ENCODE measurements at places on chromosomes 7 and 10.

DNA sequence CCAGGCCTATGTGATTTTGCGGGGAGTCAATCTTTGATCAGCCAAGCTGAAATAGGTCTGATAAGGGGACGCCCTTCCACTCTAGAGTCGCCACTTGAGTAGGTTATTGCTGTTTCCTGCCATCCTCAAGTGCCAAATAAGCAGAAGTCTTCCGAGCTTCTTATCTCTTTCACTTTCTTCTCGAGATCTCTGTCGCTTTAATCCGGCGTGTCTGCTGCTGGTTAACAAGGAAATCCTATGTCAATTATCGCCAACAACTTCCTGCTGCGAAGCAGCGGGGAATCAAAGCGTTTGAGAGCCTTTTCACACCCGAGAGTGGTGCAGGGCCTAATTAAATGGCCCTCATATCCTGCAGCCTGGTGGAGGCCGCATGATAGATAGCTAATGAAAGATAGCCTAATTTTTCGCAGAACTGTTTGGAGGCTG lies 215.9 kb downstream of the RAB11FIP2 start:
- peak; percentile 9 for DNase-seq

DNA sequence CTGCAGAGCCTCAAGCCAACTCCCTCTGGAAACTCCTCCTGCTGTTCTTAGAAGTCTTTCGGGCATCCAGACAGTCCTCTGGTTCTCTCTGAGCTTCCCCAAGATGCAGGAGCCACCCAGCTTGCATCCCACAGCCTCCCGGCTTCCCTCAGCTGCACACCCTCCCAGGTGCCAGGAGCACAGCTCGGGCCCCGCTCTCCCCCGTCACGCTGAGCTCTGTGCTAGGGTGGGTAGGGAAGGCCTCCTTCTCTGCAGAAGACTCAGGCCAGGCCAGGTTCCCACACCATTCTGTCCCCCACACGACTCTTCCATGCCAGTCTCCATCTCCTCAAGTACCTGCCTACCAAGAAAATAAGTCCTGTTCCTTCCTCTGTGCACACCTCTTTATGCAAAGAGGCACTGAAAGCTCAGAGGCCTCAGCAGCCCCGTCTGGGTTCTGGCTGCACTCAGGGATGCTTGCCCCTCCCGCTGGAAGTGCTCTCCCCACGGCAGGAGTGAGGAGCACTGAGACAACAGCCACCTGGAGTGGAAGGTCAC lies 537.1 kb downstream of the PTPRN2 start:
- DNase-seq = no peak

DNA sequence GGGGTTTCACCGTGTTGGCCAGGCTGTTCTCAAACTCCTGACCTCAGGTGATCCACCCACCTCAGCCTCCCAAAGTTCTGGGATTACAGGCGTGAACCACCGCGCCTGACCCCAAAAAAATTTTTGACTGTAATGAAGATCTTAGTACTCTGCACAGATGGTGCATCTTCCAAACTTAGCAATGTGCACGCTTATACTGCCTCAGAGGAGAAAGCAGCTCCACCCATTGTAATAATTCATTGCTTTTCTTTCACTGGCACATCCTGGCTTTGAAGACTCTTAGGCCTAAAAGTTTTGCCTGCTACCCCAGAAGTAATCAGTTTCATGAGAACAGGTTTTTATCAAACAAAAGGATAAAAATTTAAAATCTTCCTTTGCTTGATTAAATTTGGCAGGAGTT lies 52.1 kb upstream of the OIT3 start:
- DNase-seq = no peak

DNA sequence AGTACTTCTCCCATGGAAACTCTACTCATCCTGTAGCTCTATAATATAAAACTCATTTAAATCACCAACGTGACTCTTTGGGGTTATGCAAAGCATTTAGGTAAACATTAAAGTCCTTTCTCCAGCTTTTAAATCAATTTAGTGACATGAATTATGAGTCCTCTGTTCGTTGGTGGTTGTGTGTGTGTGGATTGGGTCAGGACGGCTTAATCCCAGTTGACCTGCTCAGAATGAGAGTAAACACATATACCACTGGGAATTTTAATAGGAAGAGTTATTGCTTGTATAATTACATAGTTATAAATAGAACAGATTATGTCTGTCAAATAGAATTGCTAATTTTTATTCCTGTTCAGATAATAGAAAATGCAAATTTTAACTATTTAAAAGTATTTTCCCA lies 30.7 kb upstream of the ADCY1 start:
- DNase-seq = no peak

DNA sequence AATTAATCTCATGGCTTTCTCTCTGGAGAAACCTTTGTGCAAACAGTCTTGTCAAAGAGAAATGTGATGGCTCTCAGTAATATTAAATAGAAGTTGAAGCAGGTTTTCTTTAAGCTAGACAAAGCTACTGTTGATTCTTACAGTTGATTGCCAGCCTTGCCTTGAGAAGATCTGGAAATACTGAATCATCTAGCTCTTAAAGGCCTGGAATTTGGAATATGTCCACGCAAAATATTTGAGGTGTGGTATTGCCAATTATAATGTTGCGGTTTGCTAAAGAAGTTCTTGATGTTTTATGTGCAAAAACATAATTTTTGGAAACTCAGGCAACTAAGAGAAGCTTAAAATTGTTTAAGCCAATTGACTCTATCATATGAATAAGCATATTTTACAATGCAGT lies 371.9 kb downstream of the PHF14 start:
- no peak for DNase-seq

GRCh38 chr10:47457826-47458225 lies 26.1 kb downstream of the ANXA8 start:
- DNase-seq = no peak

- no peak for DNase-seq
These were observed 262.0 kb downstream of the ADRA2A start for GRCh38 chr10:111338805-111339204.

DNA sequence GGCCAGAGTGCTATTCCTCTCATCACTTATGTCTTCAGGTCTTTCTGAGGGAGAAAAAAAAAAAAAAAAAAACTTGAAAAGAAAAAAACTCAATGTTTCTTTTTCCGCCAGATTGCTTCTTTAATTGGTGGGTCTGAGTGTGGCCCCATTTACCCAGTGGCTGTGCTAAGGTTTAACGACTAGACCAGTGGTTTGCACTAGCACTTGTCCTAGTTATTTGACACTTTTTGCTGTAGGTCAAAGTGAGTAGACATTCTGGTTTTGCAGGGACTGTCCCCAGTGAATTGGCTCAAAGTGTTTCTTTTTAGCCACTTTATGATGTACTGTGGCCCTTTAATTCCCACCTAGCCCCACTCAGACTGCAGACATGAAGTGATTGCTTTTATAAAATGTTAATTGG lies 273.3 kb downstream of the PTEN start:
- DNase-seq = peak; percentile 36

DNA sequence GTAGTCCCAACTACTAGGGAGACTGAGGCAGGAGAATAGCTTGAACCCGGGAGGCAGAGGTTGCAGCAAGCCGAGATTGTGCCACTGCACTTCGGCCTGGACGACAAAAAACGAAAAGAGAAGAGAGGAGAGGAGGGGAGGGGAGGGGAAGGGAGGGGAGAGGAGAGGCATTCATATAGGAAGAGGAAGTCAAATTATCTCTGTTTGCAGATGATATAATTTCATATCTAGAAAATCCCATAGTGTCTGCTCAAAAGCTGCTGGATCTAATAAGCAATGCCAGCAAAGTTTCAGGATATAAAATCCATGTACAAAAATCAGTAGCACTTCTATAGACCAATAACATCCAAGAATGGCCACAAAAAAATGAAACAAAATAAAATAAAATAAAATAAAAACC lies 120.3 kb downstream of the LMBR1 start:
- DNase-seq = no peak

- peak; percentile 67 for DNase-seq
These were observed 266.6 kb upstream of the GNAI1 start for GRCh38 chr7:79868010-79868409.

DNA sequence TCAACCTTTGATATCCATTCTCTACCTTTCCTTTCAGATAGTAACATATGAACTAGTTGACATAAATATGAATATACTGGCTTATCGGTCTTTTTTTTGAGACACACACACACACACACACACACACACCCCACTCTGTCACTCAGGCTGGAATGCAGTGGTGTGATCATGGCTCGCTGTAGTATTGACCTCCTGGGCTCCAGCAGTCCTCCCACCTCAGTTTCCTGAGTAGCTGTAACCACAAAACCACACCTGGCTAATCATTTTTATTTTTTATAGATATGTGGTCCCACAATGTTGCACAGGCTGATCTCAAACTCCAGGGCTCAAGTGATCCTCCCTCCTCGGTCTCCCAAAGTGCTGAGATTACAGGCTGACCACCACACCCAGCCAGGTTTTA lies 14.2 kb upstream of the NT5C3A start:
- no peak for DNase-seq

- DNase-seq = no peak
These were observed 76.1 kb downstream of the LRRC17 start for GRCh38 chr7:102988631-102989560.
